T-helper 9 cell (primary cell): ENCODE measurements at places on chromosomes 11 and 22.
A peak's percentile ranks its signal among the peaks of the same experiment; 100 is the strongest.

GRCh38 chr11:87301785-87302540, 264.2 kb downstream of the TMEM135 start:
- no peak for DNase-seq

GRCh38 chr22:29742326-29742725, 22.5 kb downstream of the CABP7 start:
- DNase-seq, result no peak

GRCh38 chr11:86035164-86035563, 33.7 kb downstream of the PICALM start:
- no peak for DNase-seq

GRCh38 chr11:17762309-17762974, 27.9 kb downstream of the KCNC1 start:
- DNase-seq, result no peak

DNA sequence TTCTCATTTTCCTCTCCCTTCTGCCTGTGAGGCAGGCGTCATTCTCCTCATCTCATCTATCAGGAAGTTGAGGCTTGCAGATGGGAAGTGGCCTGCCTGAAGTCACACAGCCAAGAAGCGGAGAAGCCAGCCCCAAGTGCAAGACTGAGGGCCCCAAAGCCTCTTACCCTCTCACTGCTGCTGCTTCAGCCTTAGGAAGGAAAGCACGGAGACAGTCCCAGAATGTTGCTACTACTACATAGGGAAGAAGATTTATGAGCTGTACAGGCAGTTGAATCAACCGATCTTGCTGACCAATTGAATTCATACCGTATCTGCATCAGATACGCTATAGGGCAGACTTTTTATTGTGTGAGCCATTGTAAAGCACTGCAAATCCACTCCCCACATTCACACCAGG, 89.0 kb downstream of the CWC15 start:
- no peak for DNase-seq

- DNase-seq, result no peak
Measured at GRCh38 chr22:37747080-37747714, 50.3 kb downstream of the TRIOBP start.

DNA sequence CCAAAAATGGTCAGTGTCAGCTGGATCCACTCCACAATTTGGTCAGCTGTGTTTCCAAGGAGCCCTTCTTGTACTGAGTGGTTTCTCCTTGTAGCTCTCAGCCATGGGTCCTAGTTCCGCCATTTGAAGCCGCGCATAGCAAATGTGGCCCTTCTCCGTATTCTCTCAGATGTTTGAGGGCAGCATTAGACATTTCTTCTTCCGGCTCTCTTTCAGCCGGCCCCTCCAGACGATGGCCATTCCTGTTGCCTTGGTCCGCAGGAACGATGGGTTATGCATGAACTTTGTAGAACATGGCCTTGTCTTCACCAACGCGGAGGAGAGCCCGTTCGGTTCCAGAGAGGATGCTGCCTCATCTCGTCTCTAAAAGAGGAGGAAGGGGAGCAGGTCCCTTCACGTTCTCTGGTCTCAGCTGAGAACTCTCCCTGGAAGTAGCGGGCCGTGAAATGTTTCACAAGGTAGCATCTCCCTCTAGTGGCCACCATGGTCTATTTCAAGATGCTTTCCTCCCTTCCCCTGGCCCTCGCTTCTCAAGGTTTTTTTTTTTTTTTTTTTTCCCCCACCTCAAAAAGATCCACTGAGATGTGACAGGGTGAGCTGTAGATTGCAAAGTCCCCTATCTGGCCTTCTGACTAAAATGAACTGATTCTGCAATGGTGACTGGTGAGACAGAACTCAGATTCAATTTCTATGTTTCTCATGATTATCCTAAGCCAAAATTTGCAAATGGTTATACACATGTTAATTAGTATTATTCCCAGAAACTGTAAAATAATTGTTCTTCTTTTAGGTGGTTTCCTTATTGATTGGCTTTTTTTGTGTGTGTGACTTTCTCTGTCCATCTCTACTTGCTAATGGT, 19.8 kb upstream of the PLET1 start:
- peak; percentile 45 for DNase-seq

- no peak for DNase-seq
Measured at GRCh38 chr11:9090488-9091043, 833 bp downstream of the SCUBE2 start.

- no peak for DNase-seq
Measured at GRCh38 chr11:133553885-133554740, 21.8 kb upstream of the OPCML start.

- DNase-seq, result no peak
Measured at GRCh38 chr11:2690596-2691354, 9.0 kb downstream of the KCNQ1OT1 start.

GRCh38 chr22:48498526-48499331, 1328.9 kb downstream of the BRD1 start:
- DNase-seq, result no peak

DNA sequence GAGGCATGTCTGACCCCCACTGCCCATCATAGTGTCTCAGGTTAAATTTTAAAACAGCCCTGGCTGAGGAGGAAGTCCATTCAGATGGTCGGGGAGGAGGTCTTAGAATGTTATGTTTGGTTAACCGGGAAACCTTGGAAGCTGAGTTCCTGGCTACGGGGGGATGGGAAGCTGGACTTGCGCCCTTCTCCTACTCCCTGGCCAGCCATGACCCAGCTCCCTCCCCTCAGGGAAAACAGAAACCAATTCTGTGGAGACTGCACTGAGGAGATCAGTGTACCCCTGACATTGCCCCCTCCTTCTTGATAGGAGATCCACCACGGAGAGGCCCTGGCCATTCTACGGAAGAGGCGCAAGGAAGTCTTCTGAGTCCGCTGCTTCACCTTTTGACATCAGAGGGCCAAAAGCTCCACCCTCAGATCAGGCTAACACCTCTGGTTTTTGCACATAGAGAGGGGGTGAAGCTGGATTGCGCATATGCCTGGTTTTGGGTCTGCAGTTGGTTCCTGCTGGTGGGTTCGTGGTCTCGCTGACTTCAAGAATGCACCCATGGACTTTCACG, 2.7 kb upstream of the KRTAP5-9 start:
- no peak for DNase-seq

GRCh38 chr11:131389582-131389981, 19.2 kb downstream of the NTM start:
- DNase-seq, result no peak

DNA sequence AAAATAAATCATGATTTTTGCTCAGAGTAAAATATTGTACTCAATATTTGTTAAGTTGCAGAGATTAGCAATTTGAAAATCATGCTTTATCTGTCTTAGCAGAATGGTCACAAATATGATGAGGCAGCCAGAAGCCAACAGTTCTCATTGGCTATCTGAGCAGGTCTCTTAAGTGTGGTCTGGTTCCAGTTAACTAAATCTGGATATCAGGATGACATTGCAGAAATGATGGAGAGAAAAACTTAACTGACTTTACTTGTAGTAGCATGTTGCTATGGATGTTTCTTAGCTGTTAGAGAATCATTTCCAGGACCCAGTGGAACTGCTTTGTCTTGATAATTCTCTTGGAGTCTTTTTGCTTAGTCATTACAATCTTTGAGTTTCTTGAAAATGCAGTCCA, 1070.3 kb downstream of the JRKL start:
- no peak for DNase-seq
